ENCODE measurements at places on chromosomes 6 and 20.

DNA sequence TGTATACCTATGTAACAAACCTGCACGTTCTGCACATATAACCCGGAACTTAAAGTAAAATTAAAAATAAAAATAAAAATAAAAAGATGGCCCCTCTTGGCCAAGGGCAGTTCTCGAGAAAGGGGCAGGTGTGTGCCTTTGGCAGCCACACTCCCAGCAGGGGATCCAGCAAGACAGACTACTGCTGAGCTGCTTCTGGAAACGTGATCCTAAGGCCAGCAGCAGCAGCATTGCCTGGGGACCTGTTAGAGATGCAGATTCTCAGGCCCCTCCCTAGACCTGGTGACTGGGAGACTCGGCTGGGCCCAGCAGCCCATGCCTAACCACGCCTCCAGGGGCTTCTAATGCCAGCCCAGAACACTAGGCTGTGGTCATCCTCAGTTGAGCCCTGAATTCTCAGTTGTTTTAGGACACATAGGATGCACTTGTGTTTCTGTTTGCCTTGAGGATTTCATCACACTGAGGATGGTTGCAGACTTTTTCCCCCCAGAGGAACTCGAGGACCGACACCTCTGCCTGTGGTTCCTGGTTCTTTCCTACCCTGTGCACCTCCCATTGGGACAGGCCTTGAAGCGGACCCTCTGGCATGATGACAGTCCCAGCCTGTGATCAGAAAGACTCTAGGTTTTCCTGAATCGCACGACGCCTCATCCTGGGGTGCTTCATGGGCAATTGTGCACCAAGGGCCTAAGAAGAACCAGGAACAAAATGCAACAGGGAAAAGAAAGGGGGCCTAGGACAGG lies 105.9 kb downstream of the TOX2 start:
- no peak for DNase-seq

DNA sequence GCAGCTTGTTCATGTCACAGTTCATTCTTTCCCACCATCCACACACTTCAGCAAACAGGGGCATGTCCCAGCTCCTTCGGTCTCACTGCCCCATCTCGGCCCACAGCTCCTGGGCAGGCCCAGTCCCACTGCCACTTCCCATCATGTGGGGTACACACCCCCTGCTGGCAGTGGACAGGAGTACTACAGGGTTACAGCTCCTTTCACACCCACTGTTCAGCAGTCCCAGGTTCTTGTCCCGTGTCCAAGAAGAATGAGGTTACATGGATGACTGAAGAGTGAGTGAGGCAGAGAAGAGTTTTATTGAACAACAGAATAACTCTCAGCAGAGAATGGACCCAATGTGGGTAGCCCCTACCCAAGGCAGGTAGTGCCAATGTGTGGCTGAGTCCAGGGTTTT lies 77.8 kb upstream of the SMLR1 start:
- DNase-seq = no peak

DNA sequence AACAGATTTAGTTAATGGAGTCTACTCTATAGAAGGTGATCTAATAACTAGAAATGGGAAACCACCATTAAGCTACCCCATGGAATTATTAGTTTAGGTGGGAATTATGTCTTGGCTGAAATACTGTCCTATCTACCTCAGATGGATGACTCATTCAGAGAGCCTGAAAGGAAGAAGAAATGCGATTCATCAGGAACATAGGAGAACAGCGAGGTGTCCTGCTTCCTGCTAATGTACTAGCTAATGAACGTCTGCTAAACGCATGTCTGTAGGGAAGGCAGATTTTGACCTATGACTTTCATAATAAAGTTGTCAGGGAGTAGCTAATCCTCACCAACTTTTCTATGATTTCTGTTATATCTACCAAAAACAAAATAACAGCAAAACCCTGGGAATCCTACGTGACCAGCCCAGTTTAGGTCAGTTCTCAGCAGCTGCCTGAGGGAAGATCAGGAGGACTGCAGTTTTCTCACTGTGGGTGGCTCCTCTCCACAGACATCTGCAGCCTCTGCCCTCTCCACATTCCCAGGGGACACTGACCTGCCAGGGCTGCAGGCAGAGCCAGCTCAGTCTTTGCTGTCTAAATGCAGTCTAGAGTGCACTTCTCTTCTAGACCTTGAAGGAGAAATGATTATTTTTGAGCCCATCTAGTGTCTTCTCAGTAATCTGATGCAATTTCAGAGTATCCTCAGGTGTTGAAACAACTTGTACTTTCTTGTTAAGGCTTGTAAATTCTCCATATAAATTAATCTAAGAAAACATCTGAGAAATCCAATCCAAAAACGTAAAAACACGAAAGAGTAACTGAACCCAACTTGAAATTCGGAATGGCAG lies 18.1 kb upstream of the SFT2D1 start:
- no peak for DNase-seq

GRCh38 chr6:131381052-131381708 lies 191.8 kb upstream of the ARG1 start:
- no peak for DNase-seq

DNA sequence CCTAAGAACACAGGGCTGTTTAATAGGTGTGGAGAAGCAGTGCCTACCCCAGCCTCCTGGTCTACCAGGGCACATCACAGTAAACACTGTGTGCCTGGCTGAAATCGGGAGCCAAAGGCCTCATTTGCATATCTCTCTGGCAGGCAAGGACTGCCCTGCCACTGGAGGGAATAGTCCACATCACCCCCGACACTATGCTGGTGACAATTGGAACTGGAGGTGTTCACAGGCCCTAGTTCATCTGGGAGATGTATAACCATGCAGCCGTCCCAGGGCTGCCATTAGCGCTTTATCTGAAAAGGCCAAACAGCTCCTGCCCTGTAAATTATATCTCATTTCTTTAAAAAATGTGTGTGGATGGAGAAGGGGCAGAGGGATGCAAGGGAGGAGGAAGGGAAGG lies 150.3 kb downstream of the LINC00237 start:
- DNase-seq = no peak

DNA sequence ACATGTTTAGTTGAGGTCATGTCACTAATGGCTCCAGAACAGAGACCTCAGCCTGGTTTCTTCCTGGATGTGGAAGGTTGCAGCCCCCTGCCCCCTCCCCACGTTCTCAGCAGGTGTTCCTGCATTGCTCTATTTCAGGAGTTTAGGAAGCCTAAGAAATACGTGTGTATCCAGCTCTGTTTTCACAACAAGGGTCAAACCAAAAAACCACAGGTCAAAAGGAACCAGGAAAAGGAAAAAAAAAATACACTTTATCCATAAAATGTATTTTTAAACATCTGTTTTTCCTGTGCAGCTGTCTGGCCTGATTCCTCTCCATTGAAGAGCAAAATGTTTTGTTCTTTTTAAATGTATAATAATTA lies 107.9 kb upstream of the PLEKHG1 start:
- DNase-seq = no peak

GRCh38 chr6:165973473-165973872 lies 194.2 kb downstream of the TBXT start:
- DNase-seq = no peak

- DNase-seq = no peak
Measured at GRCh38 chr6:134235937-134236751, 81.8 kb downstream of the SGK1 start.

- no peak for DNase-seq
Measured at GRCh38 chr6:35096129-35096862, 44.8 kb downstream of the TCP11 start.

- no peak for DNase-seq
Measured at GRCh38 chr6:14286144-14286543, 168.6 kb downstream of the CD83 start.

- no peak for DNase-seq
Measured at GRCh38 chr6:169979873-169980432, 228.5 kb downstream of the ERMARD start.

Data from NCI-H1436 treated with DMSO at 0.1 percent for 48 hours (cell line).